ENCODE measurements at places on chromosomes 11 and 22.

DNA sequence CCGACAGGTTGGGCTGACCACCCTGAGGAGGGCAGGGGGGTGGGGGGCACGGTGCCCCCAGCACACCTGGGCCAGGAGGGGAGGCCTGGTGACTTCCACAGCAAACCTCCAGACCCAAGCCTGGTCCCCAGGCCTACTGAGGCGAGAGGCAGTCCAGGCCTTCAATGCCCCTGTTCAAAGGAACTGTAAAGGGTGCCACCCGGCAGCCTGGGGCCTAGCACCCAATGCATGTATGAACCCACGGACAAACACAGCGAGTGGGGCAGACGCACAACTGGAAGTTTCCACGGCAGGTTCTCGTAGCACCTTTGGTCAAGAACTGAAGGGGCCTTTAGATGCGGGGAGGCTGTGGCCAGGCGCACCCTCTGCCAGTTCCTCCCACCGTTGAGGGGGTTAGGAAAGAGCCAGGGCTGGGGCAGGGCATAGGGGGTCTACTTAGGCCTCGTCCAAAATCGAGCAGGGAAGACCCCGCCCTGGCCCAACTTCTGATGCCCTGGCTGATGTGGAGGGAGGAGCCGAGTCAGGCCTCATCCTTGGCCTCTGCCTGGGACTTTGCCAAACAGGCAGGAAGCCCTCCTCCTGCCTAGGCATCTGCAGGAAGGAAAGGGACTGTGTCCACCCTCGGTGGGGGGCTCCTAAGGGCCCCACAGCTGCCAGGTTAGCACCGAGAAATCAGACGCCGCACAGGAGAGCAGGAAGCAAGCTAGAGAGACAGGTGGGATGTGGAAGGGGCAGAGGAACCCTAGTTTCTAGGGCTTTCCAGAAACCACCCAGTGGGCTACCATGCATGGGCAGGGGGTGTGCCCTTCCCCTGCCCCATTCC lies 6.6 kb downstream of the CBX6 start:
- DNase-seq = no peak

DNA sequence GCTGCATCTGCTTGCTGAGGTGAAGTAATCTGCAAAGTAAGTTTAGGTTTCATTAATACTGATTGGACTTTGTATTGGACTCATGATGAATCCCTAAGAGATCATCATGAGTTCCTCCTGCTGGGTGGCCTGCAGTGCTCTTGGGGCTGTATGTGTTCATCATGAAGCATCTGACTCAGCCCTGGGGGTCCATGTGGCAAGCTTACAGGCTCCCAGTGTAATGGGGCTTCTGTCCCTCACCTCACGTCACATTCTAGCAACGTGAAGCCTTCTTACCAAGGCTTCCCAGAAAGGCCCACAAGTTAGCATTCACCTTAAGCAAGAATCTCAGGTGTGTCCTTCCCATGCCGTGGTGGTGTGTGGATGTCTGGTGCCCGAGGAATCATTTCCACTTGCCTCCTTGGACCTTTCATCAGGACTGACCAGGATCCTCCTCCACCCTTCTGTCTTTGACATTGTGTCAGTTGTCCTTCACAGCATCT lies 23.7 kb downstream of the CRKL start:
- DNase-seq = no peak

GRCh38 chr22:23262518-23263332 lies 82.4 kb downstream of the BCR start:
- peak; percentile 68 for DNase-seq

DNA sequence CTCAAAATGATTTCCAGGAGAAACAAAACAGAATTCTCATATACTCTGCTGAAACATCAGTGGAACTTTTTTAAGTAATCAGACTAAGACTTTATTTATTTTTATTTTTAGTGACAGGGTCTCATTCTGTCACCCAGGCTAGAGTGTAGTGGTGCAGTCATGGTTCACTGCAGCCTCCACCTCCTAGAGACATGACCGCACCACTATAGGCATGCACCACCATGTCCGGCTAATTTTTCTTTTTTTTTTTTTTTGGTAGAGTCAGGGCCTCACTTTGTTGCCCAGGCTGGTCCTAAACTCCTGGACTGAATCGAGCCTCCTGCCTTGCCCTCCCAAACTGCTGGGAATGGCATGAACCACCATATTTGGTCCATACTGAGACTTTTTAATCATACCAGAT lies 42.9 kb downstream of the PRDM10 start:
- DNase-seq = no peak

GRCh38 chr11:75535071-75535470 lies 9.3 kb upstream of the GDPD5 start:
- DNase-seq = peak; percentile 52

- DNase-seq = no peak
Observed at GRCh38 chr22:20420157-20420842, 17.3 kb downstream of the SCARF2 start.

DNA sequence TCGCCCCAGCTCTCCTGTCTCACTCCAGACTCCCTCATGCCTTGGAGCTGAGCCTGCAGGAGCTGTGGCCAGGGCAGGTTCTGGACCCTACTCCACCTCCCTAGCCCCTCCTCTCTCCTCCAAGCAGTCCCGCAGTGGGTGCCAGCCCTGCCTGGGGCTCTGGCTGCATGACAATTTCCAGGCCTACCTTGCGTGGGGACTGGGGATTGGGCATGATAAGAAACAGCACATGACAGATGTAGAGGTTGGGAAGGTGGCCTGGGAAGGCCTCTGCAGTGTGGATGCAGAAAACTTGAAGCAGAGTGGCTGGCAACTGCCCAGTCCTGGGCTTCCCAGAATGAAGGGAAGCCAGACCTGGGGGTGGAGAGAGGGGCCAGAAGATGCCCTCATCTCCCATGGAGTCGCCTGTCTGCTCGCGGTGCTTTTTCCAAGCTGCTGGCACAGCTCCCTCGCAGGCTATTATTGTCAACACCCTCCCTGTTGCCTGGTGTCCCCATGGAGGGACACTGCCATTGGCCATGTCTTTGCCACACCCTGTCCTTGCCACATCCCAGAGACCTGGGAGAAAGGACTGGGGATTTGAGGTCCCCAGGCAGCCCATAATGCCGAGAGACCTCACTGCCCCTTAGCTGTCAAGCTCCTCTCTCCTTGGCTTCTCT lies 48.9 kb upstream of the CDON start:
- no peak for DNase-seq

- DNase-seq = no peak
Observed at GRCh38 chr22:34973926-34974325, 92.0 kb upstream of the ISX start.

DNA sequence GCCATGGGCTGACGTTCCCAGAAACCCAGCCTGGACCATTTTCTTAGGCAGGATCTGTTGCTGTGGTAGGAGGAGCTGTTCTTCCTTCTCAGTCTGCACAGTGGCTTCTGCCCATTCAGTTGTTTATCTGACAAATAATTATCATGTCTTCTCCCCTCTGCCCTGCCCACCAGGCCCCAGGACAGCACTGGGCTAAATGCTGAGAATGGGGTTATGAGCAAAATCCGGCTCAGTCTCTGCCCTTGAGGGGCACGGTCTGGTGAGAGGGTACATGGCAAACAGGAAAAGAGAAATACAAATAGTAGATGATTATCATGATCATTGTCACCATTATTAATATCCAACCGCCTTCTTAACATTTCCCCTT lies 42.9 kb downstream of the C11orf96 start:
- no peak for DNase-seq

GRCh38 chr11:88250566-88251242 lies 75.5 kb upstream of the RAB38 start:
- no peak for DNase-seq

DNA sequence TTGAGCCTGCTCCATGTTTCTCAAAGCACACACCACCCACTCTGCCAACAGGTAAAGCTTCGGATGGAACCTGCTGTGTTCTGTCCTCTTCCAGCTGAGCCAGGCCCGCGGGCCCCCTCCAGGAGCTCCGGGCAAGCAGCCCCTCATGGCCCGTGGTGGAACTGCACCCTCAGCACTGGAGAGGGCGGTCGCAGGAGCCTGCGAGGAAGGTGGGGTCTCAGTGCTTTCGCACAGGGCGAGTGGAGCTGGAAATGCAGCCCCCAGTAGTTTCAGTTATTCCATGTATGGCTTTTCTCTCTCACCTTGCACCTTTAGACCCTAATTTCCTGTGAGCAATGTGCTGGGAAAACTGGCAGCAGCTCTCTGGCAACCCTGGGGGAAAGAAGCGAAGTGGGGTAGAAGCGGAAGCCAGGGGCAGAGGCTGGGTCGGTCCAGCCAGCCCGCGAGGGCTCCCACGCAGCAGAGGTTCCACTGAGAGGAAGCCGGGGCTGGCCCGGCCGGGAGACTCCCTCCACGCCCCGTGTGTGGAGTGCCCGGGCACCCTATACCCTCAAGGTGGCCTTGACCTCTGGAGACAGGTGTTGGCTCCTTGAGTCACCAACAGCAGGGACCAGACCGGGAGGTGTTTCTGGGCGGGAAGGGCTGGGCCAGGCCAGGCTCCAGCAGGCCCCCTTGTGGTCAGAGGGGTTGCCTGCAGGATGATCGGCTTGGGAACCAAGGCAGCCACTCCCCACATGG lies 119.9 kb upstream of the TMEM45B start:
- DNase-seq = peak; percentile 67

GRCh38 chr11:19185516-19186052 lies 16.2 kb downstream of the CSRP3 start:
- no peak for DNase-seq

DNA sequence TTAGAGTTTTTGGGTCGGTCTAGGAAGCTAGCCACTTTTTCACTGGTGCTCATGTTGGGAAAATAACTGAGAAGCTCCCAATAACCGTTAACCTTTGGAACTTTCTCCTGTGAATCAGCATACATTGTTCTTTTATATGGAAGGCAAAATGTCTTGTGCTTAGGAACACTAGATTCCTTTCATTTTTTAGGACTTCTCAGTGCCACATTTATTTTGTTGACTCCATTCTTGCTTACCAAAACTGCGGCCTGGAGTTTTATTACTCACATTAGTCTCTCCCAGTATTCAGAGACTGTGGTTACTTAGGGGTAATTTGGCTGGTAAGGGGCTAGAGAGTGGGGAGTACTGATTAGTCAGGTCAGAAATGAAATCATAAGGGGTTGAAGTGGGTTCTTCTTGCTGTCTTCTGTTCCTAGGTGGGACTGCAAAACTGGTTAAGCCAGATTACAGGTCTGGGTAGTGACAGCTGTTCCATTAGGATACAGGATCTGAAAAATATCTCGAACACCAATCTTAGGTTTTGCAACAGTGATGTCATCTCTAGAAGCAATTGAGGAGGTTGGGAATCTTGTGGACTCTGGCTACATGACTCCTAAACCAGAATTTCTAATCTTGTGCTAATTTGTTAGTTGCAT lies 631.4 kb upstream of the LUZP2 start:
- no peak for DNase-seq

GRCh38 chr22:33220476-33221080 lies 162.4 kb upstream of the SYN3 start:
- DNase-seq = no peak

GRCh38 chr11:59862252-59862651 lies 4.0 kb downstream of the TCN1 start:
- DNase-seq = no peak

GRCh38 chr11:42249956-42250355 lies 790.5 kb upstream of the LRRC4C start:
- no peak for DNase-seq

DNA sequence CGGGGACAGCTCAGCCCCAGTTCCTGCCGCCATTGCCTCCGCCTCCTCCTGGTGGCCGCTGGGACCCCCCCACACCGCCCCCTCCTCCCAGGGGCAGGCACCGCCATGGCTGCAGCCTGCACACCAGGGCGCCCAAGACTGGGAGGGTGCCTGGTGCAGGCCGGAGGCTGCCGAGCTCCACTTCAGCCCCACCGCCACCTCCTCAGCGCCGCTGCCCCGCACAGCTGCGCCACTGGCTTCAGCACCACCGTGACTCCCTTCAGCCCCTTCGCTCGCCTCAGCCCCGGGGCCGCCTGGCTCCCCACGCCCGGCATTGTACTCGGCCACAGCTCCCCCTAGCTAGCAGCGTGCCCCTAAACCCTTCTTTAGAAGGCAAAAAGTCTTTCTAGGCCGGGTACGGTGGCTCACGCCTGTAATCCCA lies 131.1 kb downstream of the CRYBB2 start:
- no peak for DNase-seq

- no peak for DNase-seq
Observed at GRCh38 chr11:113193016-113193415, 121.4 kb upstream of the TTC12 start.

DNA sequence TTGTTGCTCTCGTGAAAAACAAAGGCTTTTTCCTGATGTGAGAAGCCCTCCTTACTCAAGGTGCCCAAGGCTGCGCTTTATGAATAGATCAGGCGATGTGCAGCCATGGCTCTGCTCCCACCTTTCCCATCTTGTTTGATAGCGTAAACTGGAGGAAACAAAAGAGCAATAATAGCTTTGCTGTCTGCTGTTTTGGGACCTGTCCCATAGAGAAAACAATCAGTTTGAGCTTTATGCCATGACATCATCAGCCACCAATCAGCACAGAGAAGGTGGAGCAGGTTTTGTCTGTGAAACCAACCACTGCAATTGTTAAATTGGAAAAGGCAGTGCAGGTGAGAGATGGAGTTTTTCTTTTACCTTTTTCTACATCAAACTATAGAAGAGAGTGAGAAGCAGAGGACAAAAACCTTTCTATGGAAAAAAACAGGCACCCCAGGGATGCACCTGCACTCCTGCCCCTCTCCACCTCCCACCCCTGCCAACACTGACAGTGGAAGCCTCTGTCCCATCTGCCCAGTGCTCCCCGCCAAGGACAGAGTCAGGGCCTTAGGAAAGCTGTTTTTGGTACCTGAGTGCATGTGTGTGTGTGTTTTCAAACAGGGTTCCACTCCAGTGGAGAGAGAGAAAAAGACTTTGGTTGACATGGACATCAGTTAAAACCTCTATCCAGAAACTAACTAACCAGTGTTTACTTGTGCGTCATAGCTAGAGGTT lies 80.7 kb downstream of the MICAL3 start:
- DNase-seq = no peak

DNA sequence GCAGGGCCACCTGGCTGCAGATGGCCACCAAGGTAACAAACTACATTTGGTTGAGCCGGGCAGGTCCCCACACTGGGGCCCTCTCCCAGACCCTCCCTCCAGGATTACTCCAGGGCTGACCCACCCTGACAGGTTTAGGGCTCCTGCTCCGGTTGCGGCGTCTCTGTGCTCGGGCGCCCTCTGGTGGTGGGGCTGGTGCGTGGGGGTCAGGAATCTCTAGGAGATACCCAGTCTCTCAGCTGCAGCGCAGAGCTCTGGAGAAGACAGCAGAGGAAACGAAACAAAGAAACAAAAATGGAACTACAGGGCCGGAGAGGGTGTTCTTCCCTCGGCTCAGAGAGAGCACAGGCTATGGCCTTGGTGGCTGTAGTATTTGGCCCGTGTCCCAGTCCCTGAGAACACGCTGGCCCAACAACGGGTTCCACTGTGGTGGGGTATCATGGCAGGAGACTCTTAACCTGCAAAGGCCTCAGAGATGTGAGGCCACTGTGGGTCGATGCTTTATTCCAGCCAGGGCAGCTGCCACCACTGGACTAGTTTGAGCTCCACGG lies 2.4 kb downstream of the C11orf96 start:
- DNase-seq = peak; percentile 83
